Smooth muscle cell of bladder (primary cell): ENCODE measurements at places on chromosomes 3 and 15. TPM values are rescaled to one million over a fixed set of nuclear protein-coding genes. Genes with fewer than 3 reads are reported as not detected.

ST8SIA2 gene
- not detected in 2 replicates for total RNA-seq

GOLGA6L2 gene
- under 0.01 TPM in 1 of 2 replicates, not detected in the other for total RNA-seq

ITIH1 gene
- 0.14 and 0.18 TPM in 2 replicates for total RNA-seq

ATP13A5 gene
- total RNA-seq: not detected in 2 replicates

UROC1 gene
- not detected in 2 replicates for total RNA-seq

PIF1 gene
- total RNA-seq: 4.7 and 7.2 TPM in 2 replicates

SCN11A gene
- total RNA-seq: under 0.01 TPM in 2 replicates

OR5H2 gene
- not detected in 2 replicates for total RNA-seq

NANOGP8 gene
- total RNA-seq: 0.14 TPM in 1 of 2 replicates, not detected in the other

PCSK6 gene
- 7.7 and 11.6 TPM in 2 replicates for total RNA-seq

MAGEF1 gene
- total RNA-seq: 17.4 and 20.6 TPM in 2 replicates

P4HTM gene
- 33.4 and 40.7 TPM in 2 replicates for total RNA-seq

MFGE8 gene
- 122 and 242 TPM in 2 replicates for total RNA-seq
